ENCODE measurements at places on chromosomes 12 and 14. TPM values are rescaled to one million over a fixed set of nuclear protein-coding genes. Genes with fewer than 3 reads are reported as not detected.

DNA sequence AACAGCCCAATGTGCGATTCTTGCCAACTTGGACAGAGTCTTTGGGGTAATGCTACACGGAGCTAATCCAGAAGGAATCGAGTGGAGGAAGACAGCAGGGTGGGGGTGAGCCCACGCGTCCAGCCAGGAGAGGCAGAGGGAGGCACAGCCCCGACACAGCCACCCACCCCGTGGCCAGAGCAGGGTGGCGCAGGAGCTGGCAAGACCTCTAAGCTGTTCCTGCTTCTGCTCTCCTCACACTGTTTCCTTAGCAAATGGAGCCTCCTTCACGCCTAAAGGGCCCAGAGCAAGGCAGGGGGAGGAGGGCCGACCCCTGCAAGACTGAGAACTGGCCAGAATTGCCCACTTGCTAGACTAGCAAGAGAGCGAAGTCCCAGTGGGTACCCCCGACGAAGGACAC is 91.5 kb downstream of the FBXL14 start:
- no peak for DNase-seq

DNA sequence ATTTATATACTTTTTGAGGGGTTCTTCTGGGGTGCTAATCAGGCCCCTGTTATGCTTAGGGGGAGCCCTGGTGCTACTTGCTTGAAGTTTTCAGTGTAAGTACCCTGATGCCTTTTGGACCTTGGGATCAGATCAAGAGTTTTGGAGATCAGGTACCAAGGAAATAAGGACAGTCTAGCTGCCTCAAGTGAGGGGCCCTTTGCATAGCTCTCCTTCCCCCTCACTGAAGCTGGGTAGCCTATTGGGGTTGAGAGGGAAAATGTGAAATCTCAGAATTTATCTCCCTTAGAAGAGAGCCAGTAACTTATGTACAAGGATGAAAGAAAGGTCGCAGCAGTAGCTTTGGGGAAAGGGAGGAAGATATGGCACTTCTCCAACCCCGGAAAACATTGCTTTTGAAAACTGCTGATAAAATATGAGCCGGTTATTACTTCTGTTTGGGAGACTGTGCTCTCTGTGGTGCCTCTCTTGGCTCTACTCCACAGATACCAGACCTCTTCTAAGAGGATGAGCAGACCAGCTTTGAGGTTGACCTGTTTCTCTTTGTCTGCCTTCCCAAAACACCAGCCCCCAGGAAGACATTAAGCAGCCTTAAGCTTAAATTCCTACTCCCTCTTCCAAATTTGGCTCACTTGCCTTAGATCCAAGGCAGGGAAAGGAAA is 8.8 kb upstream of the AMHR2 start:
- no peak for DNase-seq

DNA sequence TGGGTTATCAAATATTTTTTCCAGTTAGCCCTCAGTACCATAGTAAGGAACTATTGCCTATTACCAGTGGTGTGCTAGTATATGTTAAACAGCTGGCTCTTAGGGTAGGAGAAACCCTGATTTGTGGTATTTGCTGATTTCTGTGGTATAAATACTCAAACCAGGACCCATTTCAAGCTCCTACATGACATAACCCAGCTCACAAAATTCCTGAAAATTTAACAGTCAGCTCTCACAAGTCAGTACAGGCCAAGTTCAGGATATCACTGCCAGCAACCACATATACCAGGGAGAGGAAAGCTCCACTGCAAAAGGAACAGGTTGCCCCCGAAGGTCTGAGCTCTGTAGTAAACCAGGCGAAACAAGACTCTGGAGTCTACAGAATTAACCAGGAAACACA is 315.3 kb downstream of the NOVA1 start:
- DNase-seq = no peak

DNA sequence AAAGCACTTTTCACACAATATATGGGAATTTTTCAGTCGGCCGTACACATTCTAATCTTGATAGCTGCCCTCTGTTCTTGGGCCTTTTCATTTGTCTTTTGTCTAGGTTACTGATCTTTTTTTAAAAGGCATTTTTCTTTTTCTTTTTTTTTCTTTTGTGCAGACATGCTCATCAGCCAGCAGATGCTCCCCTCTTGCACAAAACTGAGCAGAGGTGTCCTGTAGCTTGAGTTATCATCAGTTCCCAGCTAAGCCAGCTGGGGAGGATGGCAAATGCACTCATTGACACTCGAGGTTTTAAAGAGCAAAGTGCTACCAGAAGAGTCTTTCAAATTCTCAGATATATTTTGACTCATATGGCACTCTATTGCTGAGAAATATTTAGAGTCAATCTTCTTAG is 913.9 kb upstream of the SEL1L start:
- DNase-seq = no peak

DNA sequence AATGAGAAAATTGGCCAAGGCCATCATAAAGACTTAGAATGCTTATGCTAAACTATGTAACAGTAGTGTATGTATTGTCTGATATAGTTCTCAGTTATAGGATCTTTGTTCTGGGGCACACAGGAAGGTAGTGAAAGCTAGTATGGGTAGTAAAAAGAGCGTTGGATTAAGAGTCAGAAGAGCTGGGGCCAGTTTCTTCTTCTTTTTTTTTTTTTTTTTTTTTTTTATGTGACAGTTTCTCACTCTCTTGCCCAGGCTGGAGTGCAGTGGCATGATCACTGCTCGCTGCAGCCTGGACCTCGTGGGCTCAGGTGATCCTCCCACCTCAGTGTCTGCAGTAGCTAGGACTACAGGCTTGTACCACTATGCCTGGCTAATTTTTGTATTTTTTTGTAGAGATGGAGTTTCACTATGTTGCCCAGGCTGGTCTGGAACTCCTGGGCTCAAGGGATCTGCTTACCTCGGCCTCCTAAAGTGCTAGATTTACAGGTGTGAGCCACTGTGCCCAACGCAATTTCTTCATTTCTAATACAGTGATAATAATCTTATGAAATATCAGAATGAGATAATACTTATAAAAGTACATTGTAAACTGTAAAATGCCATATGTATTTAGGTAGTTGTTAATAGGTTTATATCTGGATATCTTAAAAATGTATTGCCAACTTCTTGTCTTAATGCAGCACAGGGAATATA is 7.4 kb downstream of the MDM2 start:
- no peak for DNase-seq

TMEM132C gene
- total RNA-seq = 0.42 TPM

ADAM21 gene
- not detected for total RNA-seq

All from colonic mucosa (tissue), 4 donors.